ENCODE measurements at places on chromosomes 13 and 19.

DNA sequence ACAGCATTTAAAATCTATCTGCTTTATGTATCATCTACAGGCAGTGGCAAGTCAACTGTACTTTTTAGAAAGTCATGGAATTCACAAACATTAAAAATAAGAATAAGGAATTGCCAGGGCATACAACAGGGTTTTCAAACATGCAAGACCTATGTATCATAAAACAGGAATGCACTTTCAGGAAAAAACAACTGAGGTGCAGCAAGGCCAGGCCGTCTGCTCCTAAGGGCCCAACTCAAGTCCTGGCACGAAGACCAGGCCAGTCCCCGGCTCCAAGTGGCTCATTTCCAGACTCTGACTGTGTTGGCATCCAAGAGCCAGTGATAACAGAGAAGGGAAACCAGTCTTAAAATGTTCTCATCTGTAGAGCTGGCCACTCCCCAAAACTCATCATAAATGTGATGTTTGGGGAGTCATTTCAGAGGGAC, 7.1 kb downstream of the RFX2 start:
- ATAC-seq, result no peak

- ATAC-seq, result no peak
Measured at GRCh38 chr19:46021531-46022041, 1.3 kb downstream of the PGLYRP1 start.

GRCh38 chr13:101579281-101579802, 126.9 kb downstream of the ITGBL1 start:
- no peak for ATAC-seq

DNA sequence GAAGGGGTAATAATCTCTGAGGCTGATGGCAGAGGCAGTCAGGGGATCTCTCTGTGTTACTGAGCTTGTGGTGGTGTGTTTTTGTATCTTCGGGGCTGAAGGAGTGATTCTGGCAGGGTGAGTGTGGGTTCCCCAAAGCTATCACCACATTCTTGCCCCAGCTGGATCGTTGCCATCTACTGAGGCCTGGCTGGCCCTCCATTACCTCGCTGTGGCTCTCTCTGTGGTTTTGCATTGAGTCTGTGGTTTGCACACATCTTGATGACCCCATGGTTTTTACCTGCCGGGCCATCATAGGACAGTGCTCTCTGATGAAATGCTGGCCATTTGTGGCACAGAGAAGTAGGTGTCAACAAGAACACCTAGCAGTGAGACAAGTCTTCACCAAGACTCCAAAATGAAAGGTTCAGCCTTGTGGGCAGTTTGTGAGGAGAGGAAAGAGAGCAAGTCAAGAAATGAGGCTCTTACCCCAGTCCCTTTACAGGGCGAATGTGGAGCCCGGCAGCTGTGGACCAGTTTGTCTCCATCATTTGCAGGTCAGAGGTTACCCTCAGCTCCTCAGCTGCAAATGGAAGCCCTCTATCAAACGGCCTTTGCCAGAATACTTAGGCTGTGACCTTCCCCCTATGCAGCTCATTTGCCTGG, 69.0 kb upstream of the NPAS1 start:
- ATAC-seq, result peak; percentile 28

GRCh38 chr19:16890461-16891184, 1.8 kb downstream of the F2RL3 start:
- no peak for ATAC-seq

GRCh38 chr19:28372576-28373247, 840.2 kb downstream of the UQCRFS1 start:
- no peak for ATAC-seq
